ENCODE measurements at places on chromosomes 1 and 21.

DNA sequence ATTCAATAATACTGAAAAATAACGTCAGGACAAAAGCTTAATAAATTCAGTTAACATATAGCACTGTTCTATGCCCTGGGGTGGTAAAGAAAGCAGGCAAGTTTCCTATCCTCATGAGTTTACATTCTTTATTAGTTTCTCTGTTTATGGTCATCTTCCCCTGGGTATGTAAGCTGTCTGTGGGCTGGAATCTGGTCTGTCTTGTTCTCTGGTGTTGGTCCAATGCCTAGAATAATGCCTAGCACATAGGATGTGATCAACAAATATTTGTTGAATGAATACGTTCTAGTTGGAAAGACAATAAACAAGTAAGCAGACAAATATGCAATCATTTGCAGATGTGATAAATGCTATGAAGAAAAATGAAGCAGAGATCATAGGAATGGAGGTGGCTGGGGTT lies 7.2 kb upstream of the IGSF3 start:
- no peak for DNase-seq

- DNase-seq: peak; percentile 29
These were observed 631 bp downstream of the LRIF1 start for GRCh38 chr1:110962892-110963690.

DNA sequence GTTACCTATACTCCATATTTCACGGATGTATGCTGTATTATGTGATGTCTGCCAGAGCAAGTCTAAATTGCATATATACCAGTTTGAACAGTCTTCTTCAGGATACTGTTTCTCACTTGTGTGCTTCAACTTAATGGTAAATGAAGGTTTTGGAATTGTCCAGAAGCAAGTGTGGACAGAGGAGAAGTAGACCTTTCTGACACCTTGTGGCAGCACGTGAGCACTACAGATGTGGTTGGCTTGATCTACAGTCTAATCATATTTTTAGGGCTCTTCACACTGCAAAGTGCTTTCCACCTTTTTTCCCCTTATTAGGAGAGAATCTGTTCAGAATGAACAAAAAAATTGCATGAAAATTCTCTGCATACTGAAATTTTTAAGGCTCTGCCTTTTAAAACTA lies 10.9 kb downstream of the MORC3 start:
- DNase-seq: no peak

DNA sequence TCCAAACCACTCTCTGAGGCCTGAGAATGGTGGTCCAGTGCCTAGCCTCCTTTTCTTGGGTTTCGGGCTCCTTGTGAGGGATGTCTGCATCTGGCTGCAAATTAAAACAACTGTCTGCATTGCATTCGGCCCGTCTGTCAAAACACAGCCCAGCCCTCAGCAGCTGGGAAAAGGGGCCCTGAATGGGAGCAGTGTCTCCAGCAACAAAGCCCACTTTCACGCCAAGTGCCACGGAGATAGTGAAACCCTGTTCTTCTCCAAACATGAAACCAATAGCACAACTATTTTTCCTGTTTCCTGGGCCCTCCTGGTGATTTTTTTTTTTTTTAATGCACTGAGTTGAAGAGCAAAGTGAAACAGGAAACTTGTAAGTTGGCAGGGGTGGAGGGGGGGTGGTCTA lies 138.4 kb downstream of the PLXNA2 start:
- DNase-seq: no peak

GRCh38 chr1:200903793-200904192 lies 9.1 kb downstream of the INAVA start:
- no peak for DNase-seq

GRCh38 chr1:186188004-186188539 lies 187.0 kb downstream of the TPR start:
- no peak for DNase-seq

DNA sequence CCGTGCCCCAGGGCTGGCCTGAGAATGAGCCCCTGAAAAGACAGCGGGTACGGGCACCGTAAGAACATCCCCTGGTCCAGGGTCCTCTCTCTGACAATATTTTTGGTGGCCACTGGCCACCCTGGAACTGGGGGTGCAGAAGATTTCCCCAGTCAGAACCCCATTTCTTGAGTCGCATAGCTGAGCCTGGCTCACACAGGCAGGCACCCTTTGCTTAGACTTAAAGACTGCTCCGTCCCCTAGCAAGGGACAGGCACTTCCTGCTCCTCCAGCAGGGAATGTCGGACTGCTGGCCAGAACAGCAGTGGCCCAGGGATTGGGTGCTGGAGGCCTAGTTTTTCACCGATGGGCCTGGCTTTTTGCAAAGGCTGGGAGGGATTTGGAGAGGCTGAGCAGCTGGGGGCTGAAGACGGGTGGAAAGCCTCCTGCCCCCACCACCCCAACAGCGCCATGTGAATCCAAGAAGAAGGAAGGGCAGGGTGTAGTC lies 4.3 kb downstream of the OLIG2 start:
- DNase-seq: no peak

GRCh38 chr1:162347281-162347680 lies 29.4 kb downstream of the SPATA46 start:
- DNase-seq: no peak

DNA sequence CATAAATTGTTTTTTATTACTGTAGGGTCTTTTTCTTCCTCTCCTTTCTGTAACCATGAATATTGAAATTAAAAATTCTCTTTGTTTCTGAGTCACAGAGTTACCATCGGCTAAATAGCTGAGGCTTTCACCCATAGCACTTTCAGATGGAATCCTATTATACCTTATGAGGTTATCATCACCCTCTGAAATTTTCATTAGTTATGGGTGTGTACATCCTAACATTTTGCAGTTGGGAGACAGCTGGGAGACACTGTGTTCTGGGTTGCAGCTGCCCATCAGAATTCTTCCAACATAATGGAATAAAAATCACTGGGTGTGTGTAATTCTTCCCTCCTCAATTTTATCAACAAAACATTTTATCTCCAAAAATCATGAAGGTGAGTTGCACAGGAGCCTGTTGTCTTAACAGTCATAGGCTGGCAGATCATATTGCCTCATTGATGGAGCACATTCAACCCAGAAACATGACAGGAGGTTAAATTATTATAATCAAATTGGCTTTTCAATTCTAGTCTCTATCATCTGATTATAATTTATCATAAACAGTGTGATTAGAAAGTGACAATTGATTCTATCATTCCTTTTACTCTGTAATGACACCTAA lies 17.4 kb downstream of the CYYR1 start:
- no peak for DNase-seq

- DNase-seq: no peak
These were observed 374.0 kb downstream of the CAMTA1 start for GRCh38 chr1:7159116-7159781.

GRCh38 chr1:60699325-60699724 lies 383.0 kb upstream of the NFIA start:
- no peak for DNase-seq

DNA sequence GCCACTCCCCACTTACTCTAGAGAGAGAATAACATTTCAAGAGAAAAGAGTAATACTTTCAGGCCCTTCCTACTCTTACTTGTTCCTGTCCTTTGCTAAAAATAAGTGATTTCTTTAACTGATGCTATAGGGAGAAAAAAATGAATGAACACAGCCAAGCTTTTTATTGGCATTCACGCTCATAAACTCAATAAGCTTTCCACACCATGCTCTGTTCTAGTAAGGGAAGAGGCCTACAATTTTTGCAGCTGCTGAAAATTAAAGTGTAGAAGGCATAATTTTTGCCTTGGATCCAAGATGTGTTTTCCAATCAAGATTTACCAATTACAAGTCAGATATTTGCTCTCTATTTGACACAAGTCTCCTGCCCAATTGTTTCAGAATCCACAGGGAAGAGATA lies 188.1 kb upstream of the RGS18 start:
- DNase-seq: no peak

DNA sequence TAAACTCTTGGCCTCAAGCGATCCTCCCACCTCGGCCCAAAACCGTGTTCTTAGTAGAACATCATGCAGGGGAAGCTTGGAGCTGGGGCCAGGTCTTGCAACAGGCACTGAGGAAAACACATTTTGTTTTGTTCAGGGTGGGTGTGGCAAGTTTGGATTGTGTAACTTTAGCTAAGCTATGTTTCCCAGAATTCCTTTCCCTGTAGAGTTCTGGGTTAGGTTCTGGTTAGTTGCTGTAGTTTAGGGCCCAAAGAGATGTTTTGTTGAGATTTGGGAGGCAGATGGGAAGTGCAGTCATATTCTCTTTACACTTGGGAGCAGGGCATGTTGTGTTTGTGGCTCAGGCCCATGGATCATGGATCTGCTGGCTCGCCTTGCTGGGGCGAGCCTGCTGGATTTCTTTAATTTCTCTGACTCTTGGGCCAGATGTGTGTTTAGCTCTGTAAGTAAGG lies 24.0 kb downstream of the PLA2G5 start:
- DNase-seq: no peak

DNA sequence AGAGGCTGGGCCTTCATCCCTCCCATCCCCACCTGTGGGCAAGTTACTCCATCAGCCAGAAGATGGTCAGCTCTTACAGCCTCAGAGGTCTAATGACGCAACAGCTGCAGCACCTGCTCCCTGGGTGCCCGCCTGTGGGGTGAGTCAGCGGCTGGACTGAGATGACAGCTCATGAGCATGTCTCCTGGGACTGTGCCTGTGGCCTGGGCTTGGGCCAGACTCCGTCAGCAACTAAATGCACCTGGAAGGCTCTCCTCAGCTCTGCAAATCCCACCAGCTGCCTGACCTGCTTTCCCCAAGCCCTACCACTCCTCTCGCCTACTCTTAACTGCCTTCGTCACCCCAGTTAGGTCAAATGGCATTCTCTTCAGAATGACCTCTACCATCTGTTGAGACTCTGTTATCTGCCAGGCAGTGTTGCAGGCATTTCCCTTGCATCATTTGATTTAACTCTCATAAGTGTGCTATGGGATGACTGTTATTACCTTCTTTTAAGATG lies 47.7 kb downstream of the ETS2 start:
- no peak for DNase-seq

DNA sequence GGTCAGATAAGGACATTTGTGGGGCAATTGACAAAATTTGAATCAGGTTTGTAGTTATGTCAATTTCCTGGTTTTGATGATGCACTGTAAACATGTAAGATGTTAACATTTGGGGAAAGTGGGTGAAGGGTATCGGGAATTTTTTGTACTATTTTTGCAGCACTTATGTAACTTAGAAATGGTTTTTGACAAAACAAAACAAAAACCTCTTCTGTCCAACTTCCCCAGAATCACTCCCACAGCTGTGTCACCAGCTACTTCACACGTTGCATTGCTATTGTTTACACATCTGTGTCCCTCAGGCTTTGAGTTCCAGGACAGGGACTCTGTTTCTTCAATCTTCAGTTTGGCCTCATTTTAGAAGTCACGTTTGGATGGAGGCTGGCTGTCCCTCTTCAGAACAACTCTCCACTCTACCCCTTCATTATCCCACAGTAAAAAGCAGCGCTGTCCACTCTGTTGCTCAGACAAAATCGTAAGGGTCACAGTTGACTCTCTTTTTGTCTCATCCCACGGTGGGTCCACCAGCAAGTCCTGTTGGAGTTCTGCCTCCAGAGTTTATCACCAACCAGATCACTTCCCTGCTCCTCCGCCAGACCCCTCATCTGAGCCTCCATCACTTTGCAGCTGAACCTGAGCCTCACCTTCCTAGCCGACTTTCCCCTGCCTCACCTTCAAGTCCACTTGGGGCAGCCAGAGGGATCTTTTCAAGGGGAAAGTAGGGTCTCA lies 63.2 kb downstream of the NENF start:
- no peak for DNase-seq

DNA sequence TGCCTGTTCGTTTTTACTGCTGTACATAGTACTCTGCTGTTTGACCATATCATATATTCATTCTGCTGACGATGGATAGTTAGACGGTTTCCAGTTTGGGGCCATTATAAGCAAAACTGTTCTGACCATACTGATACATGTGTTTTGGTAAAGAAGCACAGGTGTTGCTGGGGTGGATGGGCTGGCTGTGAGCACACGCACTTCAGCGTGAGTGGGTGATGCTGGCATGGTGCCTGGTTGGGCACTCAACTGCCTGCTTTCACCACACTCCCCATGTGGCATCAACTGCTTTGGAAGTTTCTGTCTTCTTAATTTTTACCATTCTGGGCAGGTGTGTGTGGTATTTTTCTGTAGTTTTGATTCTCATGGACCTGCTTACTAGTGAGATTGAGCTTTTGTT lies 37.3 kb downstream of the ADARB1 start:
- DNase-seq: no peak

DNA sequence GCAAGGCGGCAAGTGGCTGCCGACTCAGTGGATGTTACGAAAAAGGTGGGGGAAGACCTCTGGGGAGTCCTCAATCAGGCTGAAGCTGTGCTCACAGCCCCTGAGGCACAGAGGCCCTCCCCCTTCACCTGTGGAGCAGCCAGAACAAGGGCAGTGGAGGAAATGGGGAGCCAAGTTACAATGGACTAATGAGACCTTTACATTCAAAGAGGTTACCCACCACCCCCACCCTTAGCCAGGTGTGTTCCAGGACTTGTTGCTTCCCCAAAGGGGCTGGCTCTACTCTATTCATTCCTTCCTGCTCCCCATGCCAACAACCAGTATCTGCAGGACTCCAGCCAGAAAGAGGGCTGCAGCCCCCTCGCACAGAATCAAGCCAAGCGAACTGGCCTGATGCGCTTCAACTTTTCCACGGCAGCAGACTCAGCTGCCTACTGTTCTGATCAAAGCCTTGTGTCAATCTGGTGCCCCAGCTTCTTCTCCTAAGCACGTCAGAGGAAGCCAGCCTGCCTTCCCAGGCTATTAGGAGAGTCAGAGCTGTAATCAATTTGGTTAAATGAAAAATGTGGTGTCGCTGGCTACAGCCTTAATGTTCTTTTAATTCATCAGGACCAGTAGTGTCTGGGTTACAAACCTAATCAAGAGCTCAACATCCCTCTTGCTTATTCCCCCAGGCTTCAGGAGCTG lies 1.8 kb upstream of the SYT2 start:
- DNase-seq: no peak

DNA sequence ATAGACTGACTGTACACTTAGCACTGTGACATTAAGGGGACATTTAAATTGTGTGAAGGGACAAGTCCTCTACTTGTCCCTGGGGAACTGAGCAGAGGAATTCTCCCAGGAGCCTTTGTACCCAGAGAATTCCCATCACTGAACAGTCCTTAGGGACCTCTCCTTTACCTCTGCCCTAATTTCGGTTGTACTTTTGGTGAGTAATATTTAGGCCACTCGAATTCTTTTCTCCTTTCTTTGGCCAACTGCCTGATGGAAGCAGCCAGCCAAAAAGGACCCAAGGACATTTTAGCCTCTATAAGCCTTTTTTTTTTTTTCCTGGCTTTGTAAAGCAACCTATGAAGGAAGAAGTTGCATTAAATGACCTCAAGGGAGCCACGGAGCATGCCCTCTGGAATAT lies 71.5 kb downstream of the NR5A2 start:
- no peak for DNase-seq

GRCh38 chr1:83581747-83582146 lies 417.2 kb downstream of the TTLL7 start:
- DNase-seq: no peak

DNA sequence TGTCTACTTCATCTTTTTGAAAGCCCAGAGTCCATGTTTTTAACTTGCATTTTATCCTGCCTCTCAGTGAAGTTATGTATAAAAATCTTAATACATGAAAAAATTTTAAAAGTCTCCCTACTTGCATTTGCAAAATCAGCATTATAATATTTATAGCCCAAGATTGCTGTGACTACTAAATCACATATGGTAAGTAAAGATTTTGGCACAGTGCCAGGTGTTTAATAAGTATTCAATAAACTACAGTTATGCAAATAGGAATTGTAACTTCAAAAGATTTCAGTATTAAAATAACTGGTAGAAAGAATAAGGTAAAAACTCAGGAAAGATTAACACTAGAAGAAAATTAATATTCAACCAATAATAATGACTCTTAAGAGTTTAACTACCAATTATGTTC lies 641.7 kb downstream of the LRRIQ3 start:
- DNase-seq: no peak

- DNase-seq: no peak
These were observed 11.5 kb upstream of the HCRTR1 start for GRCh38 chr1:31605908-31606427.
